ENCODE measurements at places on chromosomes 16 and 17.

DNA sequence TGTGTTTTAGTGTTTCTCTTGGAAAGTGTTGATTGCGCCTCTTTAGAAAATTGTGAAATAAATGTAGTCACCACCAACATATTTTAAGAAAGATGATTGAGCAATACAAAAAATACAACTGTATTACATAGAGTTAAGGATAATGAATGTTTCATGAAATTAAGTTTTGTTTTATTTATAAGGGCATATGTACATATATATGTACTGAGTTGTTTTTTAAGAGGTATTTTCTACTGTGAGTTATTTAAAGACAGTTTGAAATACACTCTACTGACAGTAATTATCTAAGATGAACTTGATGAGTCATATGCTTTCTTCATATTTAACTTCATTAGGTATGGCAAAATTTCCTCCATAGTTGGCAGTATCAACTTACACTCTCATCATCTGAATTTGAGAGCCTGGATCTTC lies 411.7 kb downstream of the HS3ST3B1 start:
- no peak for DNase-seq

GRCh38 chr16:85911251-85911930 lies 12.4 kb downstream of the IRF8 start:
- no peak for DNase-seq

GRCh38 chr16:85767531-85767930 lies 16.6 kb upstream of the C16orf74 start:
- no peak for DNase-seq

- DNase-seq = peak; percentile 43
Measured at GRCh38 chr17:59707971-59708430, 547 bp downstream of the VMP1 start.

GRCh38 chr17:48406936-48407567 lies 23.0 kb downstream of the SKAP1 start:
- no peak for DNase-seq

DNA sequence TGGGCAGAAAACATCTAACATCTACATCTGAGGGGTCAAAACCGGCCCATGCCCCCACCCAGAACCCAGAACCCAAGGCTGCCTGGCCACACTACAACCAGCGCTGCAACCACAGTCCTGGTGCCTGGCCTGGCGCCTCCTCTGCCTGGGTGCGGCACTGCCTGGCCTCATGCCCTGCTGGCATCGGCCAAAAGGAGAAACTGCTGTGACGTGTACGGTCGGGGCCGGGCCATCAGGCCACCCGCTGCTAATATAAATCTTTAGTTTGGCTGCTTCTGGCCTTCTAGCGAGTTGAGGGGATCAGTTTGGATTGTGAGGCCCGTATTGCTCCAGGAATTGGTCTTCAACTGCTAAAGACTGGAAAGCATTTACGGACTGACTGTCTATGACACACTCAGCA lies 22.8 kb downstream of the TMEM204 start:
- DNase-seq = no peak

DNA sequence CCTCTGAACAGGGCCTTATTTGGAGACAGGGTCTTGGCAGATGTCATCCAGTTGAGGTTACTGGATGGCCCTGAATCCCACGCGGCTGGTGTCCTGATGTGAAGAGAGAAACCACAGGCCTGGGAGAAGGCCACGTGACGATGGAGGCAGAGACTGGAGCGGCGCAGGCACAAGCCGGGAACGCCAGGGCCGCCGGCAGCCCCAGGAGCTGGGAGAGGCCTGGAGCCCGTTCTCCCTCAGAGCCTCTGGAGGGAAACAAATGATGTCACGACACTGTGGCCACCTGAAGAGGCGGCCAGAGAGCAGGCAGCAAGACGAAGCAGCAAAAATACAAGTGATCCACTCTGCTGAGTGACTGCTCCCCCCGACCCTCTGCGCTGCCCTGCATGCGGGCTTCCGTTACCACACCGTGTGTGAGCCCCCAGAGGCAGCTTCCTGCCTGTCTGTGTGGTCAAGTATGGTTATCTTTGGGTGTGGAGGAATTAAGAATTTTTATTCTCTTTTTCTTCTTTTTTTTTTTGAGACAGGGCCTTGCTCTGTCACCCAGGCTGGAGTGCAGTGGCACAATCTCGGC lies 11.6 kb downstream of the CD7 start:
- no peak for DNase-seq

DNA sequence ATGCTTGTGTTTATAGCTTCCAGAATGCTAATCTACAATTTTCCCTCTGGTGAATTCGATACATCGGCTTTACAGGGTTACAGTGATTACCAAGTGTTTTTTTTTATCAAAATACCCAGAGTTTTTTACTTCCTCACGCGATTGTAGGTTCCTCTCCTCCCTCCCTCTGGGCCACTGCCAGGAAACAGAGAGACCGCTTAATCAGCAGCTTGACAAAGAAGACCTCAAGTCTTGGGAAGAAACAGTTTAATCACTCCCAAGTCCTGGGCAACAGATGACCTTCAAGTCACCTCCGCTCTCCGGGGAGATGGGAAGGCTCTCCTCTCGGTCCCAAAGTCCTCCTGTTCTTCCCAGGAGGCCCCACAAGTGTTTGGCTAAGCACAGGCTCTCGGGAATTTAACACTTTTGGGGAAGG lies 23.5 kb downstream of the SMTNL2 start:
- DNase-seq = no peak

DNA sequence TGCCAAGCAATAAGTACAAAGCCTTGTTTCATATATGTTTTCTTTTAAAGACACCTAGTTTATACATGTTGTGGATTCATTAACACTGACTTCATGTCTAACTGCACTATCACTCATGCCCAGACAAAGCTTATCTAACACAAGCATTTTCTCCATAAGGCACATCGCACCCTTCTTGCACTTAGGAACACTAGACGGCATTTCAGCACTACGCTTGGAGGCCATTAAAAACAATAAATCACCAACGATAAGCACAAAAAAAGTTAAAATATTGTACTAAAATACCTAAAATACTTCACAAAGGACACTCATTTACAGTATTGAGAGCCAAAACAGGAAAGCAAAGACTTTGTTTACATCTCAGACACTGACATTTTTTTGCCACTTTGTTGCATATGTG lies 39.0 kb upstream of the TEKT3 start:
- no peak for DNase-seq

DNA sequence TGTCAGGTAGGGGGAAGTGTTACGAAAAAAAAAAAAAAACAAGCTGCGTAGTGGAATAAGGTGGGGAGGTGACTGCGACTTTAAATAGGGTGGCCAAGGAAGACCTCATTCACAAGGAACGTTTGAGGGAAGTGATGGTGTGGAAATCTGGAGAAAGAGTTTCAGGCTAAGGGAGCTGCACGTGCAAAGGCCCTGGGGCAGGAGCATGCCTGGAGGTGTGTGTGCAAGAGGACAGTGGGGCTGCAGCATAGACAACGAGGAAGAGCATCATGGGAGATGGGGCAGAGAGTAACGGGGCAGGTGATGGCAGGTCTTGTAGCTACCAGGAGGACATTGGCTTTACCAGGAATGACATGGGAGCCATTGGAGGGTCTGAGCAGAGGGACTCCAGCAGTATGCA lies 12.0 kb downstream of the GSG1L start:
- DNase-seq = no peak

DNA sequence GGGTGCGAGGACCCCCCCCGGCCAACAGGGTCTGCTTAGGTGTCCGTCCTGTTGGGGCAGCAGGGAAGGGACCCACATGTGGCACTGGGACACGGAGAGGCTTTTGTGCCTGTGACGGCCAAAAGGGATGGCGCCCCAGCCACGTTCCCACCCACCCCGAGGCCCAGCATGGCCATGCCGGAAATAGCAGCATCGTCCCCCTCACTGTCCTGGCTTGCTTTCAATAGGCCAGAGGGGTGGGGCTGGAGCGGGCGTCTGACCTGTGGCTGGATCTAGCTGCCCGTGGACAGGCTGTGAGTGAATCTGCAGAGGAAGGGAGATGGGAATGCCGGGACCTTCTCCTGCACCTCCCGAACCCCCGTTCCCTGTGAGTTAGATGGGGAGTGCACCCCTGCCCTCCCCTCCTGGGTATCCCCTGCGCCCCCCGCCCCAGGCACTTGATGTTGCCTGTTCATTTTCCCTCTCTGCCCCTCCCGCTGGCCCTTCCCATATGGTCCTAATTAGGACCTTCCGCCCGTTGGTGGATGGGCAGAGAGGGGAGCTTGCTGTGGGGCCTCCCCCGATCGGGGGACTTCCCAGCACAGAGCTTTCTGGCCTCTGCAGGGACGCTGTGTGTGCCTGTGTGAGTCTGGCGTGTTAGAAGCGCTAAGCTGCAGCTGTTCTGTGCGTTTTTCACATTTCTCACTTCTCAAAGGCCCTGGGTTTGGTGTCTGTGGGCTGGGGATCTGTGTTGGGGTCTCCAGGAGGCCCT lies 292.8 kb downstream of the SEC14L1 start:
- no peak for DNase-seq

- no peak for DNase-seq
Measured at GRCh38 chr17:82399041-82399441, 19.1 kb upstream of the HEXD start.

- DNase-seq = no peak
Measured at GRCh38 chr16:50879873-50880695, 138.2 kb downstream of the CYLD start.

DNA sequence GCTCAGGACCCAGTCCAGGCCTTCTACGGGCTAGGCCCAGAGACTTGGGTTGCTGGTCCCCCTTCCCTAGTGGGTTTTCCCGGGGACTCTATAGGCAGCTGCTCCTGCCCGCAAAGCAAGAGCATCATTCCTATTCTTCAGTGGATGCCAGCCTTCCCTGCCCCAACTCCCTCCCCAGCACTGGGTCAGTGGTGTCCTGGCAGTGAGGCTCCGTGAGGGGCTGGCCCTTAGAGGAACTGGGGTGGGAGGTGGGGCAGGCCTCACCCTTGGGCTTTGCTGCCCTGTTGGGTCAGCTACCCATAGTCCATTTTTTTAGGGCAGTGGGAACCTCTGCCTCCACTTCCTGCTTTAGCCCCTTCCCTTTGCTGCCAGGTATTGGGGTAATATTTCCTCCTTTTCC lies 7.9 kb upstream of the PLEKHG4 start:
- no peak for DNase-seq

DNA sequence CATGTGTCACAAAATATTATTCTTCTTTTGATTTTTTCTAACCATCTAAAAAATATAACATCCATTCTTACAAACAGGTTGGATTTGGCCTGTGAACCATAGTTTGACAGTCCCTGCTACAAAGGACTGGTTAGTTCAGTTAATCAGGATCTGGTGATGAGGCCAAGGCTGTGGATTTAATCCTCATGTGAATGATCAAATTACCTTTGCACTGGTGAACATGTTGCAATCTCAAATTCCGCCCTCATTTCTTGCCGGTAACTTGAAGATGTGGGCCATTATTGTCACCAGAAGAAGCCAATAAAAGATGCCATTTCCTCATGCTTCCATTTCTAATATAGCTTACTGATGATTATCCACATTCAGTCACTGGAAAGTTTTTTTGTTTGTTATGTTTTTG lies 35.3 kb upstream of the YPEL2 start:
- DNase-seq = no peak

DNA sequence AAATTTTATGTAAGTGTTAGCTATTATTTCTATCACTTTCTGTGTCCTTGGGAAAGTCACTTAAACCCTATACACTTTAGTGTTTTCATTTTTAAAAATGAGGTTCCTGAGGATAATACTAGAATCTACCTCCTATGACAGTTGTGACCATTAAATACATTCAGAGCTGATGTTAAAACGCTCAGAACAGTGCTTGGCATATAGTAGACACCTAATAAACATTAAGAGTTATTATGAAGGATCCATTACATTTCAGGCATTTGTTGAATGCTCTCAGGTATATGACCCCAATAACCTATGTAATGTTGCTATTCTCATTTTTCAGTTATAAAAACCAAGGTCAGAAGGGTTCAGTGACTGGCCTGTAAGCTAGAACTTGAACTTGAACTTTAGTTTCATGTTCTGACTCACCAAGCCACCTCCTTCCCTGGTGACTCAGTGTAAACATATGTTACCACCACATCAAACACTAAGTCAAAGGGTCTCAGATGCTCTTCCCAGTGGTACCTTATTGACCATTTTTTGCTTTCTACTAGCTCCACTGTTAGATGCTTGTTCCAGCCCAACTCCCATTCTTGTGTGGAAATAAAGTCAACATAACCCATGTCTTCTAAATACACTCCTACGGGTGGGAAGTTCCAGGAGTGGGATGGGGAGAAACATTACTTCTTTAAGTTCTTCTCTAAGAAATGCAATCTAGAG lies 47.6 kb downstream of the HSD17B2 start:
- DNase-seq = no peak

GRCh38 chr16:84161037-84161436 lies 15.9 kb downstream of the DNAAF1 start:
- DNase-seq = no peak

GRCh38 chr17:77763023-77763422 lies 195.5 kb upstream of the TNRC6C start:
- DNase-seq = no peak

GRCh38 chr17:70581459-70581858 lies 412.1 kb downstream of the KCNJ2 start:
- no peak for DNase-seq

DNA sequence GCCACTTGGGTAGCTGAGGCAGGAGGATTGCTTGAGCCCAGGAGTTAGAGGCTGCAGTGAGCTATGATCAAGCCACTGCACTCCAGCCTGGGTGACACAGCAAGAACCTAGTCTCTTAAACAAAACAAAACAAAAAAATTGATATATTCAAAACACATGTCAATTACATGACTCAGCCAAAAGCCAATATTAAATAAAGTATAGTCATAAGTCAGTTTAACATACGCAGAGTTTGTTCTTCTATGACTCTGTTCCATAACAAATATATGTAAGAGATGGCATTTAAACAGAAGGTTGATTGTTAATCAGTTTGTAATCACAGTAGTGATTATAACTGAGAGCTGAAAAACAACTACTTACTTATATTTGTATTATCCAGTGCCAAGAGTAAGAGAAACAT lies 106.5 kb downstream of the CDH8 start:
- DNase-seq = no peak

- no peak for DNase-seq
Measured at GRCh38 chr17:34254651-34255380, at the start of gene CCL2. CCL2 (plus strand) TSS chr17:34255285; CDS start chr17:34255350, 65 bp downstream.

- no peak for DNase-seq
Measured at GRCh38 chr17:1870592-1870991, 40.8 kb downstream of the RPA1 start.

DNA sequence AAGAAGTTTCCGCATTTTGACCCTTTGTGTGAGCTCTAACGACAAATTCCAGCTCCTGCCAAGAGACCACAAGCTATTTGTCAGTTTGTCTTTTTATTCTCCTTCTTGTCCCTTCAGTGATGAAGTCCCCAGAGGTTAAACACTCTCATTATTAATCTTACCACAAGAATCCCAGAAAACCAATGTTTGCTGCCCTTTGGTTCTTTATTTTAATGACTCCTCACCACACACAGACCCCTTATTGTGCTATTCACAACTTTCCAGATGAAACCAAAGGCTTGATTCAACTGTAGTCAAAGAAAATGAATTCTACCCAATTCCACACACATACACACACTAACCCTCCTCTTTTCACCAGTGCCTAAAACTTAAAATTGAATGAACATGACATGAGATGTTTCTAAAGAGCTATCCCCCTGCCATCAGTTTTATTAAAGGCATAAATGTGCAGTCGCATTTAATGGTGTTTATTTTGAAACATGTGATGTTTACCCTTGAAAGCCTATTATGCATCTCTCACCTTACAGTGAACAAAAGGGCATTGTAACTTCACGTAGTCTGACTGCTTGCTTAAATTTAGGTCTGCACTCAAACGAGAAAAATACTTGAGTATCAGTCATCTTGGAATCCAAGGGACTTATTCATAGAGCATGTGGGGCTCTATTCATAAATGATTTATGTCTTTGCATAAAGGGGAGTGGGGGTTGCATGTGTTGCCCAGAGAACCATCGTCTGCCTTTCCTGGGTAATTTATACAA lies 44.1 kb downstream of the PCTP start:
- DNase-seq = no peak

- DNase-seq = no peak
Measured at GRCh38 chr16:83937922-83938885, 14.8 kb upstream of the OSGIN1 start.
